ENCODE measurements at places on chromosomes 3 and 15.

- DNase-seq, result no peak
Measured at GRCh38 chr15:40594429-40594836, 384 bp downstream of the KNL1 start.

- no peak for DNase-seq
Measured at GRCh38 chr15:39252134-39252470, 328.8 kb upstream of the THBS1 start.

GRCh38 chr3:59817511-59817910 lies 767.7 kb upstream of the CFAP20DC start:
- no peak for DNase-seq

- DNase-seq, result no peak
Measured at GRCh38 chr3:169835533-169835932, 22.8 kb upstream of the LRRC34 start.

DNA sequence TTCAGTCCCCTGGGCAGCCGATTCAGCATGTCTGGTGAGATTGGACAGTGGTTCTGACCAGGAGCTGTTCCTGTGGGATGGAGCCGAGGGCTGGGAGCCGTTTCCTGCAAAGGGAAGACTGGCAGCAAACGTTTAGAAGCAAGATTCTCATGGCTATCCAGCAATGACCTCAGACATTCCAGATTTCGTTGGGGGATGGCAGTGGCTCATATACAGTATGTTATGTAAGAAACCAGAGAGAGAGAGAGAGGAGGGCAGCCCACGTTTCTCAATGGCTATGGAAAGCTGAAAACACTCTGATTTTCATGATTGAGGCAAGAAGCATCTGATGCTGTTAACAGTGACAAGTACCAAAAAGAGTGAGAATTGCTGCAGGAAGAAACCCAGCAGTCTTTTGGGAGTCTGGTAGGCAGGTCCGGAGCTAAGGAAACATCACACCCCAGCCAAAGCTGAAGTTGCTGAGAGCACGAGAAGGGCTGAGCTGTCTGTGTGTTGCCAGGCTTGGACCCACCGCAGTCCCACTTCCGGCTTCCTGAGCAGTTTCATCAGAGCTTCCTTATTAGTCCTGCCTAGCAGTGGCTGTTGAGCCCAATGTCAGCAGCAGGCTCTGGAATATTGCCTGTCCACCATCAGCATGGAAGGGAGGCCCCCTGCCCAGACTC lies 25.6 kb upstream of the VPS8 start:
- DNase-seq, result peak; percentile 86

DNA sequence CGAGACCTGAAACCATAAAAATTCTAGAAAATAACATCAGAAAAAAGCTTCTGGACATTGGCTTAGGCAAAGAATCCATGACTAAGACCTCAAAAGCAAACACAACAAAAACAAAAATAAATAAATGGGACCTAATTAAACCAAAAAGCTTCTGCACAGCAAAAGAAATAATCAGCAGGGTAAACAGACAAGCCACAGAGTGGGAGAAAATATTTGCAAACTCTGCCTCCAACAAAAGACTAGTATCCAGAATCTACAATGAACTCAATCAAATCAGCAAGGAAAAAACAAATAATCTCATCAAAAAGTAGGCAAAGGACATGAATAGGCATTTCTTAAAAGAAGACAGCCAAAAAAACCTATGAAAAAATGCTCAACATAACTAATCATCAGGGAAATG lies 59.6 kb downstream of the DNAH12 start:
- no peak for DNase-seq

- peak; percentile 45 for DNase-seq
Measured at GRCh38 chr3:126961191-126961790, 21.6 kb upstream of the PLXNA1 start.

DNA sequence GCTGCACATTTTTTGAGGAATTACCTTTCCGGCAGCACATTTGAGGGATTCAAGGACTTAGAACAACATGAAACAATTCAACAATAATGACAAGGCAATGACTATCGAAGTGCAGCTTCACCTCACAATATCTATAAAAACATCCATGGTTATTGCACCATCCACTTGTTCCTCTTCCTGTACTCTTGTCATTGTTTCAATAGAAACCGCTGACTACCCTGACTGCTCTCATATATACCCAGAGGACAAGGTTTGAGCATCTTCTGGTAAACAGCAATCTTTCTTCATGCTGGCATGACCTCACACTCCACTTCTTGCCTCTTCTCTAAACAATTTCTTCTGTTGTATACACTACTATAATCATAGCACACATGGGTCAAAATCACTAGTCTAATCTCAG lies 864.9 kb downstream of the FHIT start:
- no peak for DNase-seq

- DNase-seq, result no peak
Measured at GRCh38 chr15:74799856-74800558, 12.6 kb upstream of the LMAN1L start.

DNA sequence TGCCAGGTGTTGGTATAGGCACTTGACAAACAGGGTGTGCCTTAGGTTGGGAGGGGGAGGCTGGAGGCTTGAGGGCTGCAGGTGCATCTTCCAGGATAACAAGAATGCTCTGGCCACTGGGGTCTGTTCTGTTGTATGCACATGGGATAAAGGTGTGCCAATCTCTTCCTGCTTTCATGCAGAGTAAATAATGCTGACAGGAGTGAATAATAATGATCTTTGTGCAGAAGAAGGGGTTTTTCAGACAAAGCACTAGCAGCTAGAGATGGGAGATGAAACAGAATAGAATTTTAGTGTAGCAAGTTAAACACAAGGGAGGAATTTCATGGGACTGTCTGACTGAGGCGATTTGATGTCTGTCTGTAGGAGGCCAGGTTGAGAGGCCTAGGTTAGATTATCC lies 1.9 kb upstream of the ROPN1 start:
- no peak for DNase-seq
